Testis (tissue), 5 donors: ENCODE measurements at places on chromosomes 3 and 15. TPM values are rescaled to one million over a fixed set of nuclear protein-coding genes. Genes with fewer than 3 reads are reported as not detected.

Gene CD96
- total RNA-seq = 0.16 TPM

Gene WWTR1
- total RNA-seq = 47.0 TPM

Gene RPP25
- total RNA-seq = 6.5 TPM

Gene HMCES
- 41.6 TPM for total RNA-seq

Gene TMC3
- total RNA-seq = 0.16 TPM

GRCh38 chr15:65400760-65401610, 21.8 kb downstream of the IGDCC4 start:
- peak; percentile 79 for DNase-seq

- no peak for DNase-seq
Observed at GRCh38 chr3:148203297-148204010, 494.2 kb upstream of the AGTR1 start.

Gene CYP1A1
- total RNA-seq = 0.31 TPM

GRCh38 chr3:35743218-35743617, 103.9 kb downstream of the ARPP21 start:
- DNase-seq = no peak

GRCh38 chr3:19598870-19599269, 335.1 kb downstream of the EFHB start:
- no peak for DNase-seq
